ENCODE measurements at places on chromosomes 7 and 10. TPM values are rescaled to one million over a fixed set of nuclear protein-coding genes. Genes with fewer than 3 reads are reported as not detected.

- DNase-seq = no peak
Measured at GRCh38 chr10:44069573-44069972, 315.3 kb downstream of the CXCL12 start.

DNA sequence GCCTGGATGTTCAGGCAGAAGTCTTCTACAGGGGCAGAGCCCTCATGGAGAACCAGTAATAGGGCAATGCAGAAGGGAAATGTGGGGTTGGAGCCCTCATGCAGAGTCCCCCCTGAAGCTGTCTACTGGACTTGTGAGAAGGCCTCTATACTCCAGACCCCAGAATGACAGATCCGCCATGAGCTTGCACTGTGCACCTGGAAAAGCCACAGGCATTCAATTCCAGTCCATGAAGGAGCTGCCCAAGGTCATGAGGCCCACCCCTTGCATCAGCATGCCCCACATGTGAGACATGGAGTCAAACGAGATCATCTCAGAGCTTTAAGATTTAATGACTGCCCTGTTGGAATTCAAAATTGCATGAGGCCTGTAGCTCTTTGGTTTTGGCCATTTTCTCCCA, 4.9 kb upstream of the ZNF679 start:
- DNase-seq = no peak

DNA sequence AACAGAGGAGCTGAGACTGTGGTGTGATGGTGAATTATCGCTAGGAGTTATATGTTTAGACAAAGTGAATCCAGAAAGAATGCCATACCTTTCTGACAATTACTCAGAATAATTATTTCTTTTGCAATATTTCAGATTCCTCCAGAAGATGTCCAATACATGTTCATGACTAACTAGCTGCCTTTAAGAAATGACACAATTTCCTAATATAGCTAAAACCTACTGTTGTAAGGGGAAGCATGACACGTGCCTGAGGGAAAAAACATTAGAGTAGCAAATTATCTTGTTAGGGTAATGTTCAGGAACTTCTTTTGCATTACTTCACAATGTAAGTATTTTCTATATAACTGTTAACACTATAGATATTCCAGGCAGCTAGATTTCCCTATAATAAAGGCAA, 150.3 kb downstream of the COL28A1 start:
- no peak for DNase-seq

The AGBL3 gene
- total RNA-seq = not detected

The SUMF2 gene
- total RNA-seq = 206 TPM

The ABCB4 gene
- 0.27 TPM for total RNA-seq
